NCI-H748 treated with DMSO at 0.1 percent for 48 hours (cell line): ENCODE measurements at places on chromosomes 7 and 10.

- DNase-seq = no peak
These were observed 279.4 kb upstream of the CACNA2D1 start for GRCh38 chr7:82722946-82723345.

GRCh38 chr7:100357131-100357561 lies 771 bp upstream of the PILRB start:
- DNase-seq = no peak

- no peak for DNase-seq
These were observed 2.0 kb downstream of the KCNMA1 start for GRCh38 chr10:77635402-77636227.

GRCh38 chr7:144606261-144606660 lies 202.8 kb upstream of the NOBOX start:
- DNase-seq = no peak

DNA sequence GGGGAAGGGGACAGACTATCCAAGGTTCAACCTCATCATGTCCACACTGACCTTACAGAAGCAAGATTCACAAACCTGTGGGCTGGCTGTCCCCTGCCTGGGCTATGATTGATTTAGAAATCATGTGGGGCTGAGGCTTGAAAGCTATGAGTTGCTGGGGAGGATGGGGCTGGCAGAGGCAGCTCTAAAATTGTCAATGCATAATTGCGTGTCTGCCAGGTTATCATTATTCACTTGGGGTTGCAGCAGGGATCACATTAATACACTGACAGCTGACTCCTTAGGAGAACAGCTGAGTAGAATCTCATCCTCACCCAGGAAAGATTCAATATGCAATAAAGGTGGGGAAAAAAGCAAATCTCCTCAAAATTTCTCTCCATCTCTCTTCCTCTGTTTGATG lies 866.3 kb downstream of the CCSER2 start:
- DNase-seq = no peak
